ENCODE measurements at places on chromosomes 1 and 21. TPM values are rescaled to one million over a fixed set of nuclear protein-coding genes. Genes with fewer than 3 reads are reported as not detected.

Gene ARHGEF11
- 20.3 TPM for total RNA-seq

Gene FYB2
- total RNA-seq, result not detected

Gene ERVH48-1
- not detected for total RNA-seq

Gene CNR2
- total RNA-seq, result not detected

Gene VN1R5
- total RNA-seq, result not detected

Gene LRRN2
- 0.34 TPM for total RNA-seq

Gene NEK7
- total RNA-seq, result 64.5 TPM

Gene PADI4
- not detected for total RNA-seq

Gene CLIC6
- total RNA-seq, result 0.16 TPM

All from bronchial smooth muscle cell (primary cell).